ENCODE measurements at places on chromosomes 3 and 15.

- DNase-seq = no peak
These were observed 36.7 kb downstream of the HMCES start for GRCh38 chr3:129315223-129315997.

DNA sequence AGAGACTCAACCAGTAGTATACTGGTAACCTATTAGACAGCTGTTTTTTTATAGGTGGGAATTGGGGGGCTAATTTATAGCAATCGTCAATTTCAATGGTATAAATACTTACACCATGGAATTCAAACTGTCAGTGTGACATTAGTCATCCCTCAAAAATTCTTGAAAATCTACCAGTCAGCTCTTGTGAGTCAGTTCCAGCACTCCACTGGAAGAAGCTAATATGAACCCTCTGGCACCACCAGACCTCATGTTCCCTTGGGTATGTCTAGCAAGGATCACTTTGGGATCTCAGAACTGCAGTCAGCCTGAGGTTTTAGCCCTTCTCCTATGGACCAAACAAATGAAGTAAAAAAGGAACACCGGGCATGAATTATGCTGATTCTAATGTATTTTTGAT is 11.8 kb upstream of the UACA start:
- DNase-seq = no peak

GRCh38 chr3:73727117-73727821 is 102.5 kb upstream of the PDZRN3 start:
- DNase-seq = no peak

DNA sequence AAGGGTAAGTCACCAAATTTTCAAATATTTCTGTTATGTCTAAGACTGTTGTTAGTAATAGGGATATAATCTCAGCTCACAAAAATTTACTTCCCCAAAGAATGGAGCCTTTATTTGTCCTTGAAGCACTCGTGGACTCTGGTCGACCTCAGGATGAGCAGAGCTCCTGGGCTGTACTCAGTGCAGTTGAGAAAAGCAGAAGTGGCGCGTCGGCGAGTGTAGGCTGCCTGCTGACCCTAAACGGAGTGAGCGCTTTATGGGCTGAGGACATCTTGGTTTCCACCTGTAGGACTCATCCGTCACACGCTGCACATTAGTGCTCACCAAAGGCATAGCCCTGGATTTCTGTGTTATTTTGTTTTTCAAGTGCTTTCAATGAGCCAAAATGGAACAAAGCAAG is 11.0 kb downstream of the GABRA5 start:
- DNase-seq = no peak

GRCh38 chr3:127077505-127078064 is 94.7 kb downstream of the PLXNA1 start:
- no peak for DNase-seq

GRCh38 chr3:22292681-22293080 is 541.7 kb upstream of the ZNF385D start:
- no peak for DNase-seq

GRCh38 chr15:34582461-34583371 is 735 bp downstream of the GOLGA8B start:
- peak; percentile 15 for DNase-seq

DNA sequence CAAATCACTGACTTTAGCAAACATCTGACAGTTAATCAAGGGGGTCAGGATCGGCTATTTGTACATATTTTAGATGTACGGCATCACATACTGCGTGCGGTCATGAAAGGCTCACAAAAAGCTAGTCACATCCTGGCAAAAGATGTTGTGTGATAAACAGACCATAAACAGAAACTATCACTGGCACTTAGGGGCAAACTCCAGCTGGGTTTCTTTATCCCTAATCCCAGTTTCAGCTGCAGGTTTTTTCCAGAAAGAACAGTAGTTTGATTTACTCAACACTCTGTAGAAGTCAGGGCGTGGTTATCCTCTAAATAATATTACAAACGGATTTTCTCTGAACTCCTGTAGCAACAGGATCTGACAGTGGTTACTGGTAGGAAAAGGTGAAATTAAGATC is 112.4 kb upstream of the BHLHE40 start:
- no peak for DNase-seq

DNA sequence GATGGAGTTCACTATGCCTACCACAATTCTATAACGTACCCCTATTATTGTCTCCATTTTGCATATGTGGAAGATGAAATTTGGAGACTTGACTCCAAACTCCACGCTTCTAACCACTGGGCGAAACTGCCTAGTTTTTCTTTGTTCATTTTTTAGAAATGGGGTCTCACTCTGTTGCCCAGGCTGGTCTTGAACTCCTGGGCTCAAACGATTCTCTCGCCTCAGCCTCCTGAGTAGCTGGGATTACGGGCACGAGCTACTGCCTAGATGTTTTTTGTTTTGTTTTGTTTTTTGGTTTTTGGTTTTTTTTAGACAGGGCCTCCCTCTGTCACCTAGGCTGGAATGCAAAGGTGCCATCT is 584 bp upstream of the RPL32 start:
- no peak for DNase-seq

Measured in NCI-H510A (cell line).